ENCODE measurements at places on chromosomes 12 and 14.
A peak's percentile ranks its signal among the peaks of the same experiment; 100 is the strongest.

DNA sequence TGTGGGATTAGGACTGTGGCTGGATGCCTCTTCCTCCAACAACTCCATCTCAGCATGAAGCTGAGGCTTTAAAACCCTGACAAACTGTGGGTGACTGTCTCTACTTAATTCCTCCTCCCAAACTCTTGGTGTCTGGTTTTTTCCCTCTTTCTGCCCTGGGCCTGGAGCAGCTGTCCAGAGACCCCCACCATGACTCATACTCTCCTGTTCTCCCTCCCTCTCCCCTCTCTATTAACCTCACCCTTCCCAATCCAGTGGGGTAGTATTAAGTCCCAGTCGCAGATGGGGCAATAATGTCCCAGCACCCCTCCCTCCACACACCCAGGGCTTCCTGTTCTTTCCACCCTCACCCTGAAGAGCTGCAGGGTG is 2.0 kb upstream of the DNAJC14 start:
- DNase-seq = no peak

DNA sequence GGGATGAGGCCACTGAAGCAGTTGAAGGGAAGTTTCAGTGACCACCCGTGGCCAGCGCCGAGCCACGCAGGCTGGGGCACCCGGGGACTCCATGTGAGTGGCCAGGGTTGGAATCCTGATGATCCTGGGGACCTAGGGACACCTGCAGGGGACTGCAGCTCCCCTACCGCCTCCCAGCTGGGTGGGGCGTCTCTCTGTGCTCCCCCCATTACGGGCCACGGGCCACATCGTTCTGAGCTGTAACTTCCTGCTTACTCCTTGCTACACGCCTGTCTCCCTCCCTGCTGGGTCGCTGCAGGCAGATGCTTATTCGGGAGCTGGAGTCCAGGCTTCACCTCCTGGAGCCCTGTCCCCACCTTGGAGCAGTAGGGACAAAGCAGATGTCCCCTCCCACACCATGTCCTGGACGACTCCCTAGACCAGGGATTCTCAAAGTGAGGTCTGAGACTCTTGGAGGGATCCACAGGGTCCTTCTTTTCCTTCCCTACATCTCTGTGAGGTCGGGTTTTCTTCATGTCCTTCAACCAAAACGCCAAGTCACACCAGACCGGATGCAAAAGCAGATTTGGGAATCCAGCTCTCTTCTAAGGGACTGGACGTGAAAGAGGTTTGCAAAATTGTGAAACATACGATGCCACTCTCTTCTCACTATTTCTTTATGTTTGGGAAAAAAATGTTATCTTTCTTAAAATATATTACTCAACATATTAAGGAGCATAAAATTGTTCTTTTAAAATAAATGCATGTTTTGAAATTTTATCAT is 85.9 kb upstream of the NCOR2 start:
- DNase-seq = no peak

- no peak for DNase-seq
These were observed 454.1 kb upstream of the FLRT2 start for GRCh38 chr14:85075694-85076476.

DNA sequence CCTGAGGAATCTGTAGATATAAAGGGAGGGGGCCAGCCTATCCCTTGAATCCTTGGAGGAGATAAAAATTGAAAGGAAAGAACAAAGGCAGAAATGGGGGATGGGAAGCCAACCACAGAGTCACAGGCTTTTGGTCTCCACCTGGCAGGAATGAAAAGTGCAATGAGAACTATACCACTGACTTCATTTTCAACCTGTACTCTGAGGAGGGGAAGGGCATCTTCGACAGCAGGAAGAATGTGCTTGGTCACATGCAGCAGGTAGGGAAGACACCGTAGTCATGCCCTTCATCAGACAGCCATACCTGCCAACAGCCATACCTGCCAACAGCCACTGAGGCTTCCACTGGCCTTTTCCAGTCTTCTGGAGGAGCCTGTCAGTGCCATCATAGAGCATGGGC is 13.4 kb downstream of the ASB8 start:
- no peak for DNase-seq

DNA sequence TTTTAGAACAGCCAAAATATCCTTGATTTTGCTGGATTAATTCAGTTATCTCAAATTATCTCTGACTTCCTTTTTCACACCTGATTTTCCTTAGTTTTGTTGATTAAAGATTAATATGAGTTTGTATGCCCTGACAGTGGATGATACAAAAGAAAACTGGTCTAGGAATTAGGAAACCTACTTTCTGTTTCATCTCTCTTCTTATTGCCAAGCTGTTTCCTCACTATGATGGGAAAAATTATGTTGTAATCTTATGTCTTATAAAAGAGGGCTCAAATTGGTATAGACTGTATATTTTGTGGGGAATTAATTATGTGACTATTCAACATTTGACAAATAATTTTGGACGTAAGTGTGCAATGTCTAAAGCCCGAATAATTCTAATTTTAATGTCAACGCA is 271.6 kb downstream of the FBXL14 start:
- DNase-seq = no peak

GRCh38 chr12:39632670-39633069 is 13.1 kb upstream of the ABCD2 start:
- no peak for DNase-seq

- no peak for DNase-seq
These were observed 276.9 kb upstream of the PRKD1 start for GRCh38 chr14:30204431-30204980.

GRCh38 chr14:104873380-104874055 is 8.4 kb downstream of the CEP170B start:
- no peak for DNase-seq

DNA sequence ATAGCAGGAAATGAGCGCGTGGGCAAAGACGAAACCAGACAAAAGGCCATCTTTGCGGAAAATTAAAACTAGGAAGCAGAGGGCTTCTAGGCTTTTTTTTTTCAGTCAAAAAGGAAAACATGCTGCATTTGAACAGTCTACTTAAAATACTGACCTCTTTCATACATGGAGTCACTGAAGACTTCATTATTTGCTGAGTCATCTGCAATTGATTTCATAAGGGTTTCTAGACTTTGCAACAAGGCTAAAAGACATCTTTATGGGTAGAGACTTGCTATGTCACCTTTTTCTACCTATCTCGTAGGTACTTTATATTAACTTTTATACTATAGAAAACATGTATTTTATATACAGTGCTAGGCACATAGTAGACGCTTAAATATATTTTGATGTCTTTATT is 238.4 kb downstream of the TMEM132D start:
- no peak for DNase-seq

DNA sequence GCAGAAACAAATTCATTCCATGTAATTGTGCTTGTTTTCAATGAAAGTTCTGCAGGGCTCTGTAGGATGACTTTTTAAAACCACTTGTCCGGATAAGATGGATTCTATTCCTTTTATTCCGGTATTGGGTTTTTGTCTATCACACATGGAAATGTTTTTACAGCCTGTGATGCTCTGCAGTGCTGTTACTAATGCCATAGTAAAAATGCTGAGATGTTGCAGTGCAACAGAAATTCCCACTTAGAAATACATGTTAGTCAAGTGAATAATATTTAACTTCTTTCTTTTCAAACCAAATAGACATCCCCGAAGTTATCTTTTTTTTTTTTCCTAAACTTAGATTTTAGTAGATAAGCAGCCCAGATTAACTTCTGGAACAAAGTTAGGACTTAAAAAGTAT is 71.9 kb downstream of the RASSF8 start:
- DNase-seq = no peak

GRCh38 chr14:88323523-88324199 is 592 bp upstream of the KCNK10 start:
- DNase-seq = no peak

DNA sequence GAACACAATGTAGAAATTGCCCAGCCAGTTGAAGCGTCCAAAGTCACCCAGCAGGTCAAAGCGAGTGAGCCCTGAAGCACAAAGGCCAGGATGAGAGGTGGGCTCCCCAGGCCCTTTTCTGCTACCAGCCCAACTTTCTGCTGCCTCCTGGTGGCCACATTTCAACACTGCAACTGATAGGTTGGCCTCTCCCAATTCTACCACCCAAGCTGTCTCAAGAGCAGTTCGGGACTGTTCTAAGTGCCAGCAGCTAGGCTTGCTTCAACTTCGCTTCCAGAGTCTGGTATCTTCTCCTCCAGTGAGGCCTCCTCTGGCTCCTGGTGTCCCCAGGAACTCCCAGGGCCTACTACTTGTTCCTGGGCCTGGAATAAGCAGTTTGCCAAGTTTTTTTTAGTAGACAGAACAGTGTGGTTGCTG is 3.4 kb upstream of the DHH start:
- DNase-seq = peak; percentile 51

DNA sequence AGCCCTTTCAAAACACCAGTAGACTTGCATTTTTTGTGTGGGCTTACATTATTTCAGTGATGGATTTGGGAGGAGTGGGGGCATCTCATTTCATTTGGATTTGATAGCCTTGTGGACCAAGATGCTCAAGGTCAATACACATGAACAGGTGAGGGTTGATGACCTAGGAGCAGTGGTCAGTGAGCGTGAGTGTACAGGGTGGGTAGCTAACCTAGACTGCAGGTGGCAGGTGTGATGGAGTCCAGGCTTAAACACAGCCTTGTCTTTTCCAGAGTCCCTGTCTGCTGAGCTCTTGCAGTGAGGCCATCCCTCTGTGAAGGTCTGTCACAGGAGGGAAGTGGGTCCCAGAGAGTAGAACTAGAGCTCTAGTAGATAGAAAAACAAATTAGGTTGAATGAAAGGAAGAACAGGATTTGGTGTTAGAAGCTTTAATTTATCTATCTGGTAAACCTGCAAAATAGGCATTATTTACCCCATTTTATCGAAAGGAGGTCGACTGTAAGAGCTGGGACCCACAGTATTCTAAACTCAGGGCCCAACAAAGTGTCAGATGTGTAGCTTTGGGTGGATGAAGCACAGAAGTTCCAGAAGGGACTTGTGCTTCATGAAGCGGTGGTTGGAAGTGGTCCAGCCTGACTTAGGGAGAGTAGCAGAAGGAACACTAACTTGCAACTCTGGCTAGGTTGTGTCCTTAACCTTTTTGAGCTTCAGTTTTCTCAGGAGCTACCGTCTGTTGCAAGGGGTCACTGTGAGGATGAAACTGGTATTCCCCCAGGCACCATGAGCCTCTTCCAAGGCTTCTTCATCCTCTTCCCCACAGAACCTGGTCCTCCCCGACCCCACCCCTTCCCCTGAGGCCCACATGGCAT is 18.2 kb downstream of the RPS6KL1 start:
- DNase-seq = no peak

DNA sequence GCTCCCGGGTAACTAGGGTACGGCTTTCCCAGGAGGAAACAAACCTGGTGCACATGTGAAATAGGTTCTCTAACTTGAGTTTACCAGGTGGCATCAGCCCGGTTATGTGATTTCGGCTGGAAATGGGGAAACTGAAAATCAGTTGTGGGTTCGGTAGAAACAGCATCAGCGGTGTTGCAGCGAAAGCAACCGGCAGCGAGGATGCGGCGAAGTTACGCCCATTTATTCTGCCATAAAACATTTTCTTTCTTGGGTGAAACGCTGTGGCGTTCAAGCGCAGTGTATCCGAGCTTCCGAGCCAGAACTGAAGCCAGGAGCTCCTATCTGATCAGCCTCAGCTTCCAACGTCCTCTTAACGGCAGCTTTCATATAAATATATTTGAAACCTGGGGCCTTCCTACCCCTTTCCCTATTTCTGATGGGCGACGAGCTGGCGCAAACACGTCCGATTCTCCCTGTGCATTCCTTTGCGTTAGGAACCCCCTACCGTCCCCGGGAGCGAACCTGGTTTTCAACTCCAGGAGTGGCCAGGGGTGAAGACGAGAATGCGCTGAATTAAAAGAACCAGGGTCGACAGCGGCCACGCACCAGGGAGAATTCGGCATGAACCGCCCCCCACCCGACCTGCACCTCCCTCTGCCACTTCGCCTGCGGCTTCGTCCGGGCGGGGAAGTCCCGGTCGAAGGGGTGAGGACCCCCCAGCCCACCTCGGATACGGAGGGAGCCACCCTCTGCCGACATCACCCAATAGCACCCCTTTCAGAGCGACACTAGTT is 1.6 kb downstream of the DPF3 start:
- DNase-seq = peak; percentile 8
